IMR-90 (cell line): ENCODE measurements at places on chromosomes 12 and 14.

- DNase-seq = no peak
Measured at GRCh38 chr12:47722136-47722834, 3.0 kb downstream of the ENDOU start.

DNA sequence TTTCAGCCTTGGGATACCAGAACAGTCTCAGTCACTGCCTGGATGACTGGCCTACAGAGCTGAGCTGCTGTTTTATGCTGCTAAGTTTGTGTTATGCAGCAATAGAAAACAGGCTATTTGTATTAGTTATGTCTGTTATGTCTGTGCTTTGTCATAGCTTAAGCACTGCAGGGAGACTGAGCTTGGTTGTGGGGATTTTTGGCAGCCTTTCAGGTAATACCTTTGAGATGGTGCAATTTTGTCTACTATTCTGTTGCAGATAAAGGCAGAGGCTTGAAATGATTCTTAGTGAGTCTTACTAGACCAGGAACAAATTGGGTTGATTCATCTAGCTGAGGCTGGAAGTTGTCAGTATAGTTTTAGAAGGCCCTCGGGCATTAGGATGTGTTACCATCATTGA lies 201.3 kb upstream of the RBM19 start:
- DNase-seq = peak; percentile 60

DNA sequence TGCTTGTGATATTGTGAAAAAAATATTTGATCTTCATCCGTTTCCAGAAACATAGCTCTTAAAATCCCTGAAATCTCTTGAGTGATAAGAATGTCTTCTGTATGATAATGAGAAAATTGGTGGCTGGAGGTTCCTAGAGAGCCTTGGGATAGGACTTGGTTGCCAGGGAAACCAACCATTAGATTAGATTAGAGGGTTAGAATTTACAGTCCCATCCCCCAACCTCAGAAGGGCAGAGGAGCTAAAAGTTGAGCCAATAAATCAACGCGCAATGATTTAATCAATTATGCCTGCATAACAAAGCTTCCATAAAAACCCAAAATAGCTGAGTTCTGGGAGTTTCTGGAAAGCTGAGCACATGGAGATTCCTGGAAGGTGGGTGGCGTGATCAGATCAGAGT lies 10.6 kb downstream of the SEL1L start:
- DNase-seq = no peak

GRCh38 chr14:69755296-69755695 lies 11.6 kb upstream of the SRSF5 start:
- DNase-seq = no peak

DNA sequence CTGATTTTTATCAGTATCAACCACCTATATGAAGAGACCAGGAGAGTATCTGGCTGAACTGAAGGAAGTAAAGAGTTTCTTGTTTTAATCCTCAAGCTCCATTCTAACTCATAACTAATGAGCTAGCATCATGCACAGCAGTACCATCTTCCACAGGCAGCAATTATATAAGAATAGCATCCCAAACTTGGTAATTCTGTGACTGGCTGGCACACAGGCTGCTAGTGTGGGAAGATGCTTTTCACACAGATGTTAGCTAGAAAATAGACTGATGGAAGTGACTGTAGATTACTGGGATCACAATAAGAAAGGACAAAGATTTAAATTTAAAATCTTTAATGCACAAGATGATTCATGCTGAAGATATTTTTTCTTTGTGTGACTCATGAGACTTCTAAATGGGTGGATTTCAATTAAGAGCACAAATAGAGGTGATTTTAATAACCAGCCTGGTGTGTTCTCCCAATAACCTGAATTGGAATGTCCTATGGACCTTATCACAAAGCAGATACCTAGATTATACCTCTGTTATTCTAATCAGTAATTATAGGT lies 417.7 kb upstream of the ATXN7L3B start:
- no peak for DNase-seq

DNA sequence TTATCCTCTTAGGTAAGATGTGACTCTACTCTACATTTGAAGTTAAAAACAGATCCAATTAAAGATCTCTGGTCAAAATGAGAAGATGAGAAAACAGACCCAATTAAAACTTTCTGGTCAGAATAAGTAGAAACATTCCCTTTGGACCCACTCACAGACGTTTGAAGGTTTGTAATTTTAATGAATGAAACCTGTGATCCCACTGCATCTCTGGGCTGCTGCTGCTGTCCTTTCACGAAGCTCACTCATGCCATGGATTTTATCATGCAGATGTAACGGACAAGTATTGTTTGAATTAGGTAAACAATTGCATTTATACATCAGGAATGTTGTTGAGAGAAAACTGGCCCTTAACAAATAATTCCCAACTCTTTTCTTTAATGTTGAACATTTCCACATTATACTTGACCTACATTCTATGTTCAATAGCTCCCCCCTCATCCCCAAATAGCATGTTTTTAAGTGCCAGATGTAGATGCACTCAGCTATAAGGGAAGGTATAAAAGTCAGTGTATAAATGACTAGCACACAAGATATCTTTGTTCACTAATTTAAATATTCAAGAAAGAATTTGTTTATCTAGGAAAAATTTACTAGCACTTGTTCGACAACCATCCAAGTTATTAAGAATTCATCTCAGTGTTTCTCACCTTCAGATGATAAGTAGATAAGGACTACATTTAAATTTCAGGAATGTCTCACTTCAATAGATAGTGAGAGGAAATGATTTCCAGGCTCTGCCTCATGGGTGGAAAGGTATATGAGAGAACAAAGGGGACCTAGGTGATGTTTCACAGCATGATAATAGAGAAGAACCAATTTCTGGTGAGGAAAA lies 202.3 kb upstream of the LMNTD1 start:
- no peak for DNase-seq

GRCh38 chr12:68638721-68639395 lies 28.2 kb downstream of the RAP1B start:
- DNase-seq = no peak
